ENCODE measurements at places on chromosomes 1 and 21.

GRCh38 chr1:159879977-159880376 lies 17.5 kb upstream of the VSIG8 start:
- no peak for DNase-seq

DNA sequence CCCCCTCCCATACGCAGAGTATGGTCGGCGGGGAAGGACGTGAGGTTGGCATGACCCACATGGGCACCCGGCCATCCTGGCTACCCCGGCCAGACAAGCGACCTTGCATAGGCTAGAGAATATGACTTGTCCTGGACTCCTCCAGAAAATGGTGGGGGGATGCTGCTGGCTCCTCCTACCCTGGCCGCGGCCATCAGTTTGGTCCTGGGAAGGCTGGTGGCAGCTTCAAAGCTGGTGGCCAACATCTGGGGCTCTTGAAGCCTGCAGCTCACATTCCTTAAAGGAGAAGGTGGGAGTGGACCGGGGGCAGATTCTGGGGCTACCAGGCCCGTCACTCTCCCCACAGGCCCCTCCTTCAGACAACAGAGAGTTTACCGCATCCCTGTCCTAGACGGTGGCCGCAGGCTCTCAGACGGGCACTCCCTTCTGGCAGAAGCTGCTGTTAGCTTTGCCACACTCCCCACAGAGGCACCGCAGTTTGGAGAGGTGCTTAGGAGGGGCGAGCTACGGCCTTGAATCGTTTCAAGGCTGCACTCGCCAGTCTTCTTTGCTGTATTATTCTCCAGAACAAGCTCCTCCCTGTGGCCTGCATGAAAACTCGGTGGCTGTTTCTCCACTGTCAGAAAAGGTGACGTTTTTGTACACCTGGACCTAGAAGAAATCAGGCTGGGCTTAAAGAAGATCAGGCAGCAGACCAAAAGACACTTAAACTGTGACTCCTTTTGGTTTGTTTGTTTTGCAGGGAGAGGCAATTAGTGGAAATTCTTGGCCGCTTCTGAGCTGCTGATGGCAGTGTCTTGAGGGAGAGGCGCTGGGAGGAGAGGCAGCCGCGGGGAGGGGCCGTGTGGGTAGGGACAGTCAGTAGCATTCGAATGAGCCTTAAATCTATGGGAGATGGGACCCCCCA lies 68.0 kb downstream of the RUNX3 start:
- DNase-seq = no peak

GRCh38 chr1:180217006-180217405 lies 13.1 kb upstream of the LHX4 start:
- no peak for DNase-seq

DNA sequence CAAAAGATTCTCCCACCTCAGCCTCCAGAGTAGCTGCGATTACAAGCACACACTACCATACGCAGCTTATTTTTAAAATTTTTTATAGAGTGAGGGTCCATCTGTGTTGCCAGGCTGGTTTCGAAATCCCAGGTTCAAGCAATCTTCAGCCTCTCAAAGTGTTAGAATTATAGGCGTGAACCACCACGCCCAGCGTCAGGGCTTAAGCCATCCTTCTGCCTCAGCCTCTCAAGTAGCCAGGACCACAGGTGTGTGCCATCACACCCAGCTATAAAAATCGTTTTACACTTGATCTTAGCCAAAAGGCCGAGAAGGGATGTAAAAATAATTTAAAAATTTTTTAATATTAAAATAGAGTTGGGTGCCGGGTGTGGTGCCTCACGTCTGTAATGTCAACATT lies 4.3 kb upstream of the SLC25A33 start:
- no peak for DNase-seq

GRCh38 chr1:87766737-87767136 lies 438.1 kb downstream of the LMO4 start:
- DNase-seq = no peak

GRCh38 chr1:59631561-59632255 lies 183.0 kb upstream of the HOOK1 start:
- DNase-seq = no peak

- no peak for DNase-seq
Observed at GRCh38 chr1:167373398-167373797, 144.9 kb downstream of the CD247 start.

GRCh38 chr1:158728510-158729225 lies 8.1 kb upstream of the OR6K3 start:
- DNase-seq = no peak

DNA sequence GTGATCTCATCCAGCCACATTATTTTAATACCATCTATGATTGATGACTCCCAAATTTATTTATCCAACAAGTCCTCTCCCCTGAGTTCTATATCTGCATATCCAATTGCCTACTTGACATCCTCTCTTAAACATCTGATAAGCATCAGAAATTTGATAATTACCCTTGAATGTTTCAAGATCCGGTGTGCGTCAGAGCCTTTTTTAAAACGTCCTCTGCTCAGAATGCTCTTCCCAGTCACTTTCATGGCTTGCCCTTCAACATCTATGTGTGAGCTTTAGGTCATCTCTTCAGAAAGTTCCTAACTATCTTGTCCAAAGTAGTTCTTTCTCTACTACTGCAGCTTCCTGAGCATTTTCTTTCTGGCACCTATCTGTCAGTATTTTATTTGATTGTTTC lies 364.3 kb downstream of the PLPP3 start:
- DNase-seq = no peak

DNA sequence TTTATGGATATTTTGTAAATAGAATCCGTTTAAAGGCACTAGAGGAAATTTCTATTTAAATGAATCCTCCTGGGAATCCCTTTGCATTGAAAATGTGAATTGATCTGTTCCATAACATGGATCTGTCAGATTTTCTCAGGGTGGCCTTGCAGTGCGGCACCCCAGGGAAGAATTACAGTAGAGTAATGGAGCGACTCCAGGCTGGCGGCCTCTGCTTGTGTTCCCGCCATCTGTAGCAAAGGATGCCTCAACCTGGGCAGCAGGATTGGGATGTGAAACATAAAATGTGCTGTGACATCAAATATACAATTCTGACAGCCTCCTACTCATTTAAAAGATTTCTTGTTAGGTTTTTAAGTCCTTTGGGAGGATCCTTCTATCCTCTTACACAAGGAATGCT lies 115.9 kb downstream of the RHOU start:
- DNase-seq = no peak

GRCh38 chr1:67704351-67704750 lies 19.4 kb downstream of the GADD45A start:
- DNase-seq = no peak

DNA sequence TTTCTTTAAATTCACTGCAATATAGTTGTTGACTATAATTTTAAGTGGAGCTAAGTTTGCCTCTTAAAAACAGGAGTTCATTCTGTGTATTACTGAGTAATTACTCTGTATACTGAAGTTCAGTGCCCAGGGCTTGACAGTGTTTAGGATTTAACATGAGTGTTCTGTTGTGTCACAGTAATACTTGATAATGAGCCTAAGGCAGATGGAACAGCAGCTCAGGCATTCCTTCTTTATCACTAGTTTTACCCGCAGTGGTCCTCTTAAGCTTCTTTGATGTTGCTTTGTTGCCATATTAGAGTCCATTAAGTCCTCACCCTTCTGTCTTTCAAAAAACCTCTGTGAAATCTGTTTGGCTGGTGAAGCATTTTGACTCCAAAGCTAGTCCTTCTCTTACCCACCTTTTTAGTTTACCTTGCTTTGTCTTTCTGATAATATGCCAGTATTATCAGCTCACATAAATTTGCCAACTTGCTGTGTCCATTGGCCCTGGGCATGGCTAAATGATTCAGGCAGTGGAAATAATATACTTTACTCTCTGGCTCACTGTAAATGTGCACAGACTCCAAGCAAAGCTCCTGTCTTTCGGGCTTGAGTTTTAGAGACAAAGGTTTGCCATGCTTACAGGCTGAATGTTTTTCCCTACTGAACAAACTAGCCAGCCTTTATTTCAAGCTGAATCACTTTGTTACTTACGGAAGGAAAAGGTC lies 17.7 kb downstream of the HIPK1 start:
- no peak for DNase-seq

GRCh38 chr21:18603261-18603660 lies 199.7 kb upstream of the TMPRSS15 start:
- DNase-seq = no peak

- DNase-seq = peak; percentile 63
Observed at GRCh38 chr1:116806245-116806644, 52.0 kb downstream of the CD2 start.

DNA sequence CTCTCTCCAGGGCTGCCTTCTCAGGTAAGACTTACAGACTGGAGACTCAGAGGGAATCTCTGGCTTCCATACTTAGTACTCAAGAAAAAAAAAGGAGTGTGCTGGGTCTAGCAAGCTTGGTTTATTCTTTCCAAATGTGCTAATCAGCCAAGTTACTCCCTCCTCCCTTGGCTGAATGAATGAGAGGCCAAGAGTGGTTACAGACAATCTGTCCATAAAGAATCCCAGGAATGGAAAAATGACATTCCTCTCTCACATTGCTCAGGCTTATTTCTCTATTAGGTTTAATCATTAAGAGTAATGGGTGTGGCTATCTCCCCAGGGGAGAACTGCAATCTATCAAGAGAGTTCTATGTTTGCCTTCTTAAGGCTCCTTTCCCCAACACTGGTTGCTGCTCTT lies 547.3 kb upstream of the PLXNA2 start:
- DNase-seq = no peak

GRCh38 chr1:161071886-161072371 lies 2.2 kb upstream of the ARHGAP30 start:
- DNase-seq = no peak

GRCh38 chr1:172054172-172054571 lies 212.9 kb downstream of the DNM3 start:
- no peak for DNase-seq

- DNase-seq = peak; percentile 31
Observed at GRCh38 chr1:151992303-151993083, 1.2 kb downstream of the S100A10 start.

GRCh38 chr1:198669023-198669698 lies 30.3 kb downstream of the PTPRC start:
- no peak for DNase-seq

- no peak for DNase-seq
Observed at GRCh38 chr1:244347942-244348341, 103.8 kb downstream of the ADSS2 start.

DNA sequence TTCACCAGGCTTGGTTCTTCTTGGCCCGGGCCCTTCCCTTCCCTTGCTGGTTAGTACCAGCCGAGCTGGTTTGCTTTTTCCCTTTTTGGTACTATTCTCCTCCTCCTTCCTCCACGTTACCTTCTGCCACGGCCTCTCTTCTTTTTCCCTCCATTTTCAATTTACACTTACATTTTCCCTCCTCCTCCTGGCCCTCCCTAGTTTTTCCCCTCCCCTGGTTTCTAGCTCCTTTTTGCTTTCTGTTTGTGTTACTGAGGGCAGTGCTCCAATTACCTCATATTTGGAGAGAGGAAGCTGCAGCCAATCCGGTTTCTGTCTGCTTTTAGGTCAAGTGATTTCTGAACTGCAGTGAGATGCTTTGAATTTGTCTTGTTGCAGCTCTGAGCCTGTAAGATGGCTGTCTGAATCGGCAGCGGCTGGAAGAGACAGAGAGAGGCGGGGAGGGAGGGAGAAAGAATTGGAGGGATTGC lies 63.7 kb downstream of the MACF1 start:
- DNase-seq = no peak

DNA sequence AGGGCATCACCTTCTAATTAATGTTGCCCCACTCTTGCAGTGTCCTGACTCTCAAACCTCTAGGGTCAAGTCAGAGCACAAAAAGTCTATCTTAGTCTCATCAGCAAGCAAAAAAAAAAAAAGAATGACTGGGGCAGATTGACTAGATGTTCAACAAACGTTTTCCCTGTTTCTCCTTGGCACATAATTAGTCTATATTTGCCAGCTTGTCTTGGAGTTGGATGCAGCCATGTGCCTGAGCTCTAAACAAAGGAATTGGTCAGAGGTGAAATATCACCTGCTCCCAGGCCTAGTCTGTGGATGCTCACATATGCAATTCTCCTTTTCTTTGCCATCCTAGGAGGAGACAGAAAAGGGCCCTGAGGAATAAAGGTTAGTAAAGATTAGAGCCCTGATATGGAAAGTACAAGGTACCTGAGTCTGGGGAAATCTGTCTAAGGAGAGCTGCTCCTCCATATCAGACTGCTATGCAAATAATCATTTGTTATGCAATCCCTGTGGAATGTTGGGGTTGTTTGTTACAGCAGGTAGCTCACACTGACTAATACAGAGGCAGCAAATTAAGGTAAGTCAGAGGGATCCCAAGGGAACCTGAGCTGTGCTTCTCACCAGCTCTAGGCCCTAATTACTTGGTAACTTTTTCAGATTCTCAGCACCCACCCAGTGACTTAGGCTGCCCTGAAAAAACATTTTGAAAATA lies 130.8 kb downstream of the BRINP2 start:
- DNase-seq = no peak

- DNase-seq = no peak
Observed at GRCh38 chr21:46017148-46017547, 35.6 kb downstream of the COL6A1 start.

GRCh38 chr1:212291505-212292134 lies 6.4 kb downstream of the PPP2R5A start:
- no peak for DNase-seq

GRCh38 chr1:205144046-205144720 lies 22.4 kb upstream of the RBBP5 start:
- no peak for DNase-seq

DNA sequence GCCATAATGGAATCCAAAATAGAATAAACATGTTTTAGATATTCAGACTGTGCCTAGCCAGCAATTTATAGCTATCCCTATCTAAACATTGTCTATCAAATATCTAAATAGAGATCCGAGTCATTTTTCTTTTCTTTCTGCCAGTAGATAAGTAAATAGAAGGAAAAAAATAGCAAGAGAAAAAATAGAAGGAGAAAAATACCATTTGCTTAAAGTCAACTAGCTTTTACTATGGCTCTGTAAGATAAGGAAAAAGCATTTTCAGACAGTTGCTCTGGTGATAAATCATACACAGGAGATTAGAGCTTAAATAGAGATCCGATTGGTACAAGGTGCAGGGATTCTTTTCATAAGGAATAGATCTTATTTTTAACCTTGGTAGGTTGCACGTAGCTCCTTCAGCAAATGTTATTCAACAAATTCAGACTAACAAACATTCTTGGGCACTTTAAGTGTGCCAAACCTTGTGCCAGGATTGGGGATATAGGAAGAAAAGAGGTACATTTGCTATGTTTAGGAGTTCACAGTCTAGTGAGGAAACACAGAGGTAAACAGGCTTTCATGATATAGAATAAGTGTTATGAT lies 70.1 kb upstream of the CCDC190 start:
- no peak for DNase-seq

GRCh38 chr1:37888022-37888700 lies 28.8 kb upstream of the MTF1 start:
- DNase-seq = no peak

DNA sequence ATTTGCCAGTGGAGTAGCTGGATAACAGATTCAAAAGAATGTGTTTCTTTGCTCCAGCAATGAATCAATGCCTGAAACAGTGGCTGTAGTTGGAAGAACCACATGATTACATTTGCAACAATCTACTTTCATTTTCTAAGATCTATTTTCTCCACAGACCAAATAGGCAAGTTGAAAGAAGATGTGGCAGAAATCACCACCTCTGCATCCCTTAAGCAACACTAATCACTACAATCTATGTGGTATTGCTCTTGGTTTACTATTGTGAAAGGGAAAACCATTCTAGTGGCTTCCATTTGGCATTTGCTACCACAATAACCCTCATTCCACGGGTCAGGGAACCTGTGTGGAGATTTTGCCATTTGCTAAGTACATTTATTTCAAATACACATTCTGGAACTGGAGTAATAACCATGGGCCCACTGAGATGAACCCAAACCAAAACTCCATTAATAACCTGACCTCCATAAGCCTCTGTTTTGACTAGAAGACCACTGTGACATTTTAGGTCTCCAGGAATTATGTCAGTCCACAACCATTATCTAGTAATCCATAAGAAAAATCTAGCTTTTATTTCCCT lies 66.3 kb downstream of the C1orf185 start:
- DNase-seq = no peak

Measured in stimulated activated CD4-positive, alpha-beta T cell treated with anti-CD3 and anti-CD28 coated beads, Interleukin-12 subunit alpha, Interleukin-12 subunit beta, amount 100 ng/mL, for 24 hours (primary cell).